ENCODE measurements at places on chromosomes 12 and 14.

GRCh38 chr14:32940711-32941667, 2.3 kb downstream of the NPAS3 start:
- DNase-seq = no peak

DNA sequence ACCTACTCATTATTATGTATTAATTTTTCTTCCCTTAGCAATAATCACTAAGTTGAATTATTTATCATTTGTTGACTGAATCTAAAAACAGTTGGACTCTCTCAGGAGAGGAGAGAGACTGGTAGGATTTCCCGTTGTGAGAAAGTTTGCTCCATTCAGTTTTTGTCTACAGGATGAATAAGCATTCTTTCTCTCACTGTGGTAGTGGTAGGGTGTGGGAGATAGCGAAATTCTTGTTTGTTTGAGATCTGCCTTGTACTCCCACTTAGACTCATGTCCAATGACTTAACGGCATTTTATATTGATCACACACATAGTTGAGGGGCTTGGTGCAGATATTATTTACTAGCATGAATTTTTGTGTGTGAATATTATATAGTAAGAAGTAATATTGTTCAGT, 421.0 kb upstream of the PDE3A start:
- no peak for DNase-seq

DNA sequence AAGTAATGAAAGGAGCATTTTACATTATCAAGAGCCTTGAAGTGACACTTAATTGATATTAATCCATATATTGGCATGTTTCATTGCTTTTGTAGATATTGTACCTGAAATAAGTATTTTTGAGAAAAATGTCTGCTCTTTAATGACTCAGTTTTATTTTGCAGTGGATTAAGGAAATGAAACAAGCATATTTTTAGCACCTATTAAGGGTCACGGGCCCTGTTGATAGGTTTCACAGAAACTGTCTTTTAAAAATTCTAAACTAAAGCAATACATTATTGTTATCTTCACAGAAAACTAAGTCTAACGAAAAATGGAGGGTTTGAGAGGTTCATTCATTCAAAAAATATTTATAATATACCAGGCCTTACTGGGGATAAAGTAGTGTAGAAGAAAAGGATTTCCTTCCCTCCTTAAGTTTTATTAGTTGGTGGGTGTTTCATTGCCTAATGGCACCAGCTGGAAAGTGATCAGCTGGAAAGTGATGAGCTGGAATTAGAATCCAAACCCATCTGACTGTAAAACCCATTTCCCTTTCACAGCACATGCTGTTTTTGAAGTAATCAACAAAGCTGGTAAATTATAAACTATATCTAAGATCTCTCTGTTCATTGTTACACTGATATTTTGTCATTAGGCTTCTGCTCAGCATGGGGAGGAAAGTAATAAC, 54.2 kb downstream of the PTPRQ start:
- no peak for DNase-seq

DNA sequence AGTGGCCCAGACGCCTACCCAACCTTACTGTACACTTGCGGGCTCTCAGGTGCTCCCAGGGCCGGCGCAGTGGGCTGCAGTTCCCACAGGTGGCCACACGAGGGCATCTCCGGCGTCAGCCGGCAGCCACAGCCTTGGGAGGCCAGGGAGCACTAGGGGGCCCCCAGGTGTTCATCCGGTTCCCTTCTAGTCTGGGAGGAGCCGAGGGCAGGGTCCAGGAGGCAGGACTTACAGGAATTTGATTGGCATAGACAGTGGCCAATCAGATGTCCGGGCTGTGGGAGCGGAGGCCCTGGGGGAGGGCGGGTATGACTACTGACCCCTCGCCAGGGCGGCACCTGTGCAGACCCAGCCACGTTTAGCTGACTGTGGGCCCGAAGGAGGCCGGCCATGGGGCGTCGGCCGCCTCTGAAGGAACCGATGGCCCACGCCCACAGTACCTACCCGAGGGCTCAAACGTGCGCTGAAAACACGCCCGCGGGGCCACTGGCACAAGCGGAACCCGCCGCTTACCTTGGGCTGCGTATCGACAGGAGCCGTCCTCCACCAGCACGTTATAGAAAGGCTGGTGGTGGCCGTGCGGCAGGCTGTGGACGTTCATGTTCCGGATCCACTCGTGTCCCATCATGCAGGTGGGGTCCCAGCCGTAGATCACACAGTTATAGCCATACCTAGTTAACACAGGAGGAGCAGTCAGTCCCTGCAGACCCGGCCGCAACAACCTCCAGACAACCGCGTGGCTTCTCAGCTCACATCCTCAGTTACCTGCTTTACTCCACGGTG, 34.8 kb downstream of the FBXO21 start:
- DNase-seq = no peak

DNA sequence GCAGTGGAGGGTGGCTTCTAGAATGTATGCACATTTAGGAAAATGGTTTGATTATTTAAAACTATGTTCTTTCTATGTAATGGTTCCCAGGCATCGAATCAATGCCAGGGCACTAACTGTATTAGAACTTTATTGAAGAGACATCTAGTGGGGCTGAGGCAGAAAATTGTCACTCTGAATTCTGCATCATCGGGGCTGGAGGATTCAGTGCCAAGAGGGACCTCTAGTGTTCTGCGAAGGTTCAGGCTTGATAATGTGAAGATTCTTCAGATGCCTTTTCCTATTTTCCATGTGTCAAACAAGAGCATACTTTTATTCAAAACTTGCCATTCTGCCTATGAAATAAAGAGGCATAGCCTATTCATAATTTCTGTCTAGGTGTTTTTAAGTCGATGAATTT, 146.3 kb downstream of the CAND1 start:
- DNase-seq = no peak

GRCh38 chr12:6052940-6053329, 71.5 kb downstream of the VWF start:
- DNase-seq = no peak

DNA sequence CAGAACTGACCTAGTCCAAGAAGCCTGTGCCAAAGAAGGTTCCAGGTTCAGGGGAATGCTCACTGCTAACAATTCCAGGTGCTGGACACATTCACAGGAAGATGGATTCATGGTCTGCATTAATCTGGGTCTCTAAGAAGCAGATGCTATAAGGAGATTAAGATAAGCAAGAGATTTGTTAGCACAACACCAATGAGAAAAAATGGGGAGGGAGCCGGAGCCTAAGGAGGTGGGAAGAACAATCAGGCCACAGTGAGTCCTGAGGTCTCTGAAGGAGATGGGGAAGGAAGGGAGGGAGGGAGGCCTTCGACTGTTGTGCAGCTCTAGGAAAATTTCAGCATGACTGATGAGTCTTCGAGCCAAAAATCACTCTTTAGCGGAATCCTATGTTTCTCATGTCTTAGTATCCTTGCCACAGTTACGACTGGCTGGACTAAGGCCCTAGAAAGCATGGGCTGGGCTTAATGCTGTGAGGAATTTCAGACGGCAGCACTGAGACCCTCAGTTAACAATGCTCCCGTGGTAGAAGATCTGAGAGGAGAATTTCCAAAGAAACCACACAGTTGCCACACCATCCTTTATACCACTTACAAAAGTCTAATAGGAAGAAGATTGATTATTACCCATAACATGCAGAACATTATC, 31.5 kb upstream of the PTGDR start:
- no peak for DNase-seq

Data from glomerular endothelial cell (primary cell).